GM12865 (cell line): ENCODE measurements at places on chromosomes 3 and 15.
A peak's percentile ranks its signal among the peaks of the same experiment; 100 is the strongest.

GRCh38 chr3:180036092-180036670, 556 bp downstream of the PEX5L start:
- peak; percentile 61 for DNase-seq

- DNase-seq: no peak
Observed at GRCh38 chr3:21526461-21526860, 224.5 kb downstream of the ZNF385D start.

DNA sequence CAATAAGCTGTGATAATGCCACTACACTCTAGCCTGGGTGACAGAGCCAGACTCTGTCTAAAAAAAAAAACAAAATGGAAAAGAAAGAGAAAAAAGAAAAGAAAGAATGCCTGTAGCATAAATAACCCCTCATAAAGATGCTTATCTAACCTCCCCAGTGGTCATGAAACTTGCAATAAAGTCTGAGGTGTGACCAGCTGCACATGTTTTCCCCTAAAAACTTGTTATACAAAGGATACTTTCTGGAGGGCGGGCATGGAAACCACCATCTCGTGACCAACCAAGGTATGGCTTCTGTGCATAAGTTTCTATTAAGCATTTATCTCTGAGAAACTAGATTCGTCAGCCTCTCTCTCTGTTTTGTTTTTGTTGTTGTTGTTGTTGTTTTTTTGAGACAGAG, 21.8 kb downstream of the CCDC32 start:
- DNase-seq: peak; percentile 86

DNA sequence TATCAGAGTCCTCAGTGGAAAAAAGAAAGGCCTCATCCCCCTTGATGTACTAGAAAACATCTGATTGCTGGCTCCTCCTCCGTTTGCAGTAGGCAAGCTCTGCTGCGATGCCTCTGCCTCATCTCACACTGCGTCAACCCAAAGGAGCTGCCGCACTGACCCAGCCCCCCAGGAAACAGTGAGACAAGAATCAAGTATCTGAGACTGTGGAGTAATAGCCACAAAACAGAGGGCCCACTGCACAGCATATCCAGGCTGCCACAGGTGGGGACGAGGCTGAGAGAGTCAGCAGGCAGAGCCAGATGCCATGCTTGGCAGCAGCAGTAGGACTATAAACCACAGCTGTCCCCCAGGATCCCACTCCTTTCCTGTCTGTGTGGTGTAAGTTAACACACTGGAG, 165.9 kb downstream of the STAC start:
- DNase-seq: no peak

- no peak for DNase-seq
Observed at GRCh38 chr3:147359177-147360050, 46.9 kb downstream of the ZIC4 start.

- peak; percentile 35 for DNase-seq
Observed at GRCh38 chr3:188796122-188796631, 375.6 kb upstream of the TPRG1 start.

GRCh38 chr3:144058713-144059112, 87.1 kb downstream of the DIPK2A start:
- peak; percentile 36 for DNase-seq

DNA sequence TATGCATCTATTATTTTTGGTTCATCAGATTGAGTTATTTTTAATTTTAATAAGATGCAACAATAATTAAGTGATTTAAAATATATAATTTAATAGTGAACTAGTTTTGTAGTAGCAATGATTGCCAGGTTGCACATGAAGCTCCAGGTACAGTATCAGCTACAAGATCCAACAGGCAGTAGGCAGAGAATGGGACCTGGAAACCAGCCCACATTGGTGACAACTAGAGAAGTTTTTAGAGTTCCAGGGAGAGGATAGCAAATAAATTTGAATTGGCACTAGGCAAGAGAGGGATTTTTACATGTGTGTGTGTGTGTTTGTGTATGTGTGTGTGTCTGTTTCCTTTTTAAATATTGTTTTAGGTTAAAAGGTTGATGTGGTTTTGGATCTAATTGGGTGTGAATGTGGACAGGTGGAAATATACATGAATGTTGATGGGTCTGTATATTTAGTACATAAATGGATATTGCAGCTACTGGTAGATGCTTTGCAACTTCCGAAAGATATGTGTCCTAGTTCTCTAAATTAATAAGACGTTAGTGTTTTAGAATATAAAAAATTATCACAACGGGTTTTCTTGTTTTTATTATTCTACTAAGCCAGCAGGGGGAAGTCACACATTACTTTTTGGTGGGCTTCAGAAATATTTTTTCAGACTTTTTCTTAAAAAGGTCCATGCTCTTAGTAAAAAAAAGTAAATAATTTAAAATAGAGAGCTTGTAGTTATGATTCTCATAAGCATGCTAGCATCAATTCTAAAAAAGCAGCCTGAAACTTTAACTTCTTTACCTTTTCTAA, 110.1 kb upstream of the GBE1 start:
- DNase-seq: peak; percentile 12

GRCh38 chr3:99872923-99873254, 55.2 kb downstream of the CMSS1 start:
- DNase-seq: peak; percentile 76

DNA sequence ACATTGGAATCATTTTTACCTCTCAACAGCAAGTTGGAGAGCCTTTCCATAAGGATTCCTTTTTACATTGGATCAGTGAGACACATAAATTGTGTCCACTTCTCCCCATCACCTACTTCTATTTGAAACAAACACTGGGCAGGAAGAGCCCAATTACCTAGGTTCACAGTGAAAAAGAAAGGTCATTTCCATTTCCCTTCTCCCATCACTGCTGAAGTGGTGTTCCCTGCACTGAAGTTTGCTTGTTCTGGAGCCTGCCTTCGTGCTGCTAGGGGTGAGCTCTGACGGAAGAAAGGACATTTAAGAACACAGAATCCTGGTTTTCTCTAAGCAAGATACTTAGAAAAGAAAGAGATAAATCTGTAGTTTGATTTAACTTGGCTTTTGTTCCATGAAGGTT, 123.8 kb upstream of the ZBTB20 start:
- DNase-seq: no peak

GRCh38 chr15:78909791-78910228, 35.0 kb downstream of the CTSH start:
- peak; percentile 60 for DNase-seq

- DNase-seq: no peak
Observed at GRCh38 chr3:114226313-114226712, 11.1 kb downstream of the ZNF80 start.

DNA sequence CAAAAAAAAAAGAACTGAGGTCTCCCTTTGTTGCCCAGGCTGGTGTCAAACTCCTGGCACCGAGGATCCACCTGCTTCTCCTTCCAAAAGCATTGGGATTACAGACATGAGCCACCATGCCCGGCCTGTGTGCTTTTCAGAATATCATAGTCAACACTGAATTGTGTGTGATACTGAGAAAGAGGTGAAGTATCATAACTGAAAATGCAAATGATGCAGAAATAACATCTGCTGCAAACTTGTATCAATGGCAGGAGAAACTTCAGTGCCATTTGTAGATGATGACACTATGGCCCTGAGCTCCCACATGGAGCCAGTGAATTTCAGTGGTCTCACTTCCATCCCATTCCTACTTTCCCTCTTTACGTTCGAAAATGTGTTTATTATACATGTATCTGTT, 21.9 kb downstream of the IL12A start:
- peak; percentile 84 for DNase-seq

- DNase-seq: no peak
Observed at GRCh38 chr3:23071296-23071695, 131.8 kb upstream of the UBE2E2 start.

DNA sequence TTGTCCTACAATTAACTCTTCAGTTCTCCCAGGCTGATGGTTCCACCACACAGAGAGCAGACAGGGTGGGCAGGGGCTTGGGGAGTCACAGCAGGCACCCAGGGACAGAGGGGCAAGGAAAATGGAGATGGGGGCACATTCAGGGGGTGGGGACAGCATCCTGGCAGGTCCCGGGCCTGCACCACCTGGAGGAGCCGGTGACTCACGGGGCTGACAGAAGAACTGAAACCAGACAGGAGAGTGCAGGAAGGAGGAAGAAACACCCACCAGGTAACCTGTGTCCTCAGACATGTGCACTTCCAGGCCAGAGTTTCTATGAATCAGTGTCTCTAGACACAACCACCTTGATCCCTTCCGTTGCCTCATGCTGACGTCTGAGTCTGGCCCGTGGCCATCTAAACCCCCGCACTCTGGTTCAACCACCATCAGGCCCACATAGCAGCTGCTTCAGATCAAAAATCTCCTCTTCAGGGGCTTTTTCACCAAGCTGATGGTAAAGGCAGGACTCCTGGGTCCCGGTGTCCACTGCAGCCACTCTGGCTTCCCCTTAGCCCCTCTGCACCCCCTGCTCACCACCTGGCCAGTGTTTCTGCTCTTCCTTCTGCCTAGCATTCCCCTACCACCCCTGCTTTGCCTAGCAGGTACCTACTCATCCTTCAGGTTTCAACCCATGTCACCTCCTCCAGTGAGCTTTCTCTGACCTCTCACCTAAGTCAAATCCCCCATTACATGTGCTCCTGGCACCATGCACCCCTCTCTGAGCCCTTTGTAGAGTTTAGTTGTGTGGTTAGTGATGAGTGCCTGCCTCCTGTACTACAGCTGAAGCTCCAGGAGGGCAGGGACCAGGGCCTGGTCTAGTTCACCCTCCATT, 16.5 kb upstream of the CYP11A1 start:
- peak; percentile 92 for DNase-seq

- DNase-seq: no peak
Observed at GRCh38 chr3:193023218-193023617, 105.6 kb upstream of the MB21D2 start.

DNA sequence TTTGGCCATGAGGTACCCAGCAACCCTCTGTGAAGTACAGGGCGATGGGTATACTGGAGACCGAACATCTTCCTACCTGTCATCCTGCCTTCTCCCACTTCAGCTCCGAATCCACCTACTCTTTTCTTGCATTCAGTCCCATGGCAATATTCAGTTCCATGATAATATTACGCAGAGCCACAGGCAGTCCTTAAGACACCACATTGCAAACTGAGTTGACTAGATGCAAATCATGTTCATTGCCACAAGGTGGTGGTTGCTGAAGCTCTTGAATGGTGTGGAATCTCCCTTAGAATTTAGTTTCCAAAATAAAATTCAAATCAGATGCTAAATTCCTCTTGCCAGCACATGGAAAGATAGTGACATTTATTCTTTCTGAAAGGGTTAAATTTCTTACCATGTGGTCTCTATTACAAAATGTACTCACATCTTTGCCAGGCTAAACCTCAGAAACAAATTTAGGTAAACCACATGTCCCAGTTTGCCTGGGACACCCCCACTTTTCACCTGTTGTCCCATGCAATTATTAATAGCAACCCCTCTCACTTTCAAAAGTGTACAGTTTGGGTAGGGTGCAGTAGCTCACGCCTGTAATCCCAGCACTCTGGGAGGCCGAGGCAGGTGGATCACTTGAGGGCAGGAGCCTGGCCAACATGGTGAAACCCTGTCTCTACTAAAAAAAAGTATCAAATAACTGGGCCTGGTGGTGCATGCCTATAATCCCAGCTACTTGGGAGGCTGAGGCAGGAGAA, 1.7 kb upstream of the NME9 start:
- peak; percentile 19 for DNase-seq

DNA sequence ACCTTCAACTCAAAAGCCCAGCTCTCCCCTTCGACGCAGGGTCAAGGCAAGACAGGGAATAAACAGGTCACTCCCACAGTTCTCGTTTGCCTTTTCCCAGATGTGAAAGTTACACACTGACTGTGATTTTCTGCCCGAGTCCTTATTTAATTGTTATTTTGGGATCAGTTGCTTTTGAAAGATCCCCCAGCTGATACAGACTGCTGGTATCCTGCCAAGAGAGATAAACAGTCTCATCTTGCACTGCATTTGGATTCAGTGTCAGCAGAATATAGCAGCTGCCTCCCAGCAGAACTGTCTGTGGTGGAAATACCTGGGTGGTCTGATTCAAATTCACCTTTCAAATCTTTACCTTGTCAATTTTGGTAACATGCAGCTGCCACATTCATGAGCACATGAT, 56.0 kb upstream of the FAM3D start:
- DNase-seq: no peak

GRCh38 chr3:46865031-46865507, 1.8 kb upstream of the MYL3 start:
- DNase-seq: no peak

- no peak for DNase-seq
Observed at GRCh38 chr15:32747921-32748342, 30.1 kb downstream of the GREM1 start.

- no peak for DNase-seq
Observed at GRCh38 chr3:134325706-134326105, 48.5 kb downstream of the AMOTL2 start.

DNA sequence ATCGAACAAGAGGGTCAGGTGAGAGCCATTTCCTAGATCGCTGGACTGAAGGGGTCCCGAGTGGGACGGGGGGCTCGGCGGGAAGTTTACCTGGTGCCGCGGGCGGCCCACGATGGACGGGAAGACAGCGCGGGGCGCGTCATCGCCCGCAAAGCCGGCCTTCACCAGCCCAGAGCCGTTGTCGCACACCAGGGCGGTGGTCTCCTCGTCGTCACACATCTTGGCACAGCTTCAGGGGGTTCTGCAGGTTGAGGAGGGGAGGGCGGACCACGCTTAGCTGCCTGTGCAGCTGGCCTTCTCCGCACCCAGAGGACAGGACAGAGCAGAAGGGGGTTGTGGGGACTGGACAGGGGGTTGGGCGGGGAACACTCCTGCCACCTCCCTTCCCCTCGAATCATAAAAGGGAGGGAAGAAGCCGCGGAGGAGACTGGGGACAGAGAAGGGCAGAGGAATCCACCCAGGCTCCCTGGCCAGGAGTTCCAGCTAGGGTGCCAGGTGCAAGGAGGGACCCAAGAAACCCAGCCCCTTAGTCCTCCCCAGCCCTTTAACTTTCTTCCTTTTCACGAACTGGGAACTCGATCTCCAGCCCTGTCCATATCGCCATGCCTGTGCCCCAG, 651 bp downstream of the ACTC1 start:
- DNase-seq: no peak

DNA sequence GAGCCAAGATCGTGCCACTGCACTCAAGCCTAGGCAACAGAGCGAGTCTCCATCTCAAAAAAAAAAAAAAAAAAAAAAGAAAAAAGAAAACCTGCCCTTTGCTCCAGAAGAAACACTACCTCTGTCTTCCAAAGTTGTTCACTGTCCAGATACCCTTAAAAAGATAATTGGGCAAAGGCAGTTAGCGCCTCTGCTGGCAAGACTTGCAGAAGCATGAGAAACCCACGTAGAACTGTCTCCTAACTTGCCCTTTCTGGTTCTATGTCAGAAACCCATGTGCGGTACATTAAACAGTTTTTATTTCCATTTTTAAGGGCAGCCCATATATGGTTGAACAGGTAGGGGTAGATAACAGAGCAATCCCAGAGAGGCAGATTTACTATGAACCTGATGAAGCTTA, 1026.4 kb downstream of the ROBO2 start:
- DNase-seq: no peak

GRCh38 chr3:141129049-141129448, 77.9 kb downstream of the SPSB4 start:
- DNase-seq: no peak
